Stimulated activated CD8-positive, alpha-beta memory T cell treated with anti-CD3 and anti-CD28 coated beads, Interleukin-15, amount 100 ng/mL, for 1 hour (primary cell): ENCODE measurements at places on chromosomes 6 and 20.
A peak's percentile ranks its signal among the peaks of the same experiment; 100 is the strongest.

- no peak for DNase-seq
Observed at GRCh38 chr6:13916230-13916944, 8.4 kb upstream of the RNF182 start.

GRCh38 chr6:160130729-160131484 lies 9.3 kb downstream of the SLC22A1 start:
- no peak for DNase-seq

DNA sequence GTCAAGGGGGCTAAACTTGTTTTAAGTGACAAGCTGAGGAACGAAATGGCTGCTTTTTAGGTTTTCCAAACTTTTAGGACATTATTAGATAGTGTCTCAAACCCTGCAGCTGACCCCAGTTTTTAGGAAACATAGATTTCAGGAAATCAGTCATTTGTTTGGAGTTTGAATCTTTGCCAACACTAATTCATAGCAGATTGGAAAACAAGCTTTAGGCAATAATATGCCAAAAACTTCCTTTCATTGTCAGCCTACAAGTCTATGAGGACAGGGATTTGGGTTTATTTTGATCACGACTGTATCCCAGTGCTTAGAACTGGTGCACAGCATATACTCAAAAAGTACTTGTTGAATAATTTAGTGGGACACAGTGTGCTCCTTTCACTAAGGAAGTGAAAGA lies 123.2 kb downstream of the TINAG start:
- no peak for DNase-seq

DNA sequence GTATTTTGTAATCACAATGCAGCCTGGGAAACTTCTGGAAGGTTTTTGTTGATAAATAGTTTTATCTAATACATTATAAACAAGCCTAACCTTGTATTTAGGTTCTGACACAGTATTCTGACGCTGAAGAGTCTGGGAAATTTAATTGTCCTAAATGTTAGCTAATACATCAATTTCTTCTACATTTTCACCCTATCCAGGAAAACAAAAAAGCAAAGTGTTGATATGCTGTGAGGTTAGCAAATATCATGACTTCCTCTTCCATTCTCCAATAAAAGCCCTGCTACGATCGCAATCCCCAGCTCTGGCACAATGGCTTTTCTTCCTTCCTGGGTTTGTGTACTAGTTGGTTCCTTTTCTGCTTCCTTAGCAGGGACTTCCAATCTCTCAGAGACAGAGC lies at the start of gene C6orf58:
Gene C6orf58 (plus strand): TSS at position 301 of the 400 bp plus-strand sequence. CDS start 12 bp downstream, at position 313.
- DNase-seq: no peak

DNA sequence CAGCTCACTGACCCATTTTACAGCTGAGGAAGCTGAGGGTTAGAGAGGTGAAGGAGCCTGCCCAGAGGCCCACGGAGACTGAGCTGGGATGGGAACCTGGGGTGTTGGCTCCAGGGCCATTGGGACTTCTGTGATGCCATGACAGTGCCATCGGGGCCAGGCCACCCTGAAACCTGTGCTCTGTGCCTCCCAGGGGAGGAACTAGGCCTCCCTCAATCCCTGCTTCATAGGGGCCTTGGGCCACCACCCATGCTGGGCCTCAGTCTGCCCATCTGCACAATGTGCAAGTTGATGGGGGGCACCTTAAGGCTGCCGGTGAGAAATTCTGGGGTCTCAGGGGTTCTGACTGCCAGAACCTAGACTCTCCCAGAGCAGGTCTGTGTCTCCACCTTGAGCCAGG lies 24.9 kb downstream of the BPIFB4 start:
- DNase-seq: no peak

GRCh38 chr6:2503816-2504494 lies 246.8 kb downstream of the MYLK4 start:
- DNase-seq: no peak

DNA sequence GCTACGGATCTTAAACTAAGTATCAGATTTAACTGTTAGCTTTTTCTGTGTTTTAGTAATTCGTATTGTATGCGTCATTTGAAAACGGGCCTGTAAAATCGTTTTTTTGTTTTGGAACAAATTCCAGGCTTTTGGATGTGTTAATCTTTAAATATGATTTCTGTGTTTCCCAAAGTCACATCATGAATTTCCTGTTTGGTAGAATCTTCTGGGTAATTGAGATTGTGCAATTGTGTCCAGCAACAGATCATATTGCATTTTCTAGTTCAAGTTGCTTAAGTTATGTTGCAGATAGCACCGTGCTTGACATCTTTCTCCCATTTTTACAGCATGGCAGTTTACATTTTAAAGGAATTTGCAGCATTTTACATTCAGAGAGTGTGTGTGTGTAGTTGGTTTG lies 1.9 kb downstream of the MAPK14 start:
- no peak for DNase-seq

- no peak for DNase-seq
Observed at GRCh38 chr20:11924923-11925322, 7.2 kb downstream of the BTBD3 start.

DNA sequence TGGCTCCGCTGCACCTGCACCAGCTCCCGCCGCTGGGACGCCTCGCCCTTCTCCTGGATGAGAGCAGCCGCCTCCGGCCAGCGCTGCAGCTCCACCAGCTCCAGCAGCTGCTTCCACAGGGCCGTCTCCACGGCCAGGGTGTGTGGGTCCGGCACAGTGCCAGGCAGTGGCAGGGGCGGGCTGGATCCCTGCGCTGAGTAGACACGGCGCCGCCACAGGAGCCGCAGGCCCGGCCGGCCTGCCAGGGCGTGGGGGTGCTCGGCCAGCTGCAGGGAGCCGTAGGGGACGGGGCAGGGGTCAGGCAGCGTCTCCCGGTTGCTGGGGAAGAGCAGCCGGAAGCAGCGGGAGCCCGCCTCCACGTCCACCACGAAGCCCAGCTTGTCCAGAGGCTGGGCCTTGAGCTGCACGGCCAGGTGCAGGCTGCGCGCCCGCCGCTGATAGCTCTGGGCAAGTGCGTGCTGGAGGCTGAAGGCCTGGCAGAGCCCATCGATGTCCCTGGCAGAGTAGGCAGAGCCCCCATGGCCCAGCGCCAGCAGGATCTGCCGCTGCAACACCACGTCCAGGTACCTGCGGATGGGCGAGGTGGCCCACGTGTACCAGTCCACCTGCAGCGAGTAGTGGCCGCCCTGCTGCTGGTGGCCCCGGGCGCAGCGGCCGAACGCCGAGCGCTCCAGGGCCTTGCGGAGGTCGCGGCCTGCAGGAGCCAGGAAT lies 9.4 kb downstream of the FNDC11 start:
- no peak for DNase-seq

- no peak for DNase-seq
Observed at GRCh38 chr6:27205375-27206278, 41.9 kb upstream of the PRSS16 start.

DNA sequence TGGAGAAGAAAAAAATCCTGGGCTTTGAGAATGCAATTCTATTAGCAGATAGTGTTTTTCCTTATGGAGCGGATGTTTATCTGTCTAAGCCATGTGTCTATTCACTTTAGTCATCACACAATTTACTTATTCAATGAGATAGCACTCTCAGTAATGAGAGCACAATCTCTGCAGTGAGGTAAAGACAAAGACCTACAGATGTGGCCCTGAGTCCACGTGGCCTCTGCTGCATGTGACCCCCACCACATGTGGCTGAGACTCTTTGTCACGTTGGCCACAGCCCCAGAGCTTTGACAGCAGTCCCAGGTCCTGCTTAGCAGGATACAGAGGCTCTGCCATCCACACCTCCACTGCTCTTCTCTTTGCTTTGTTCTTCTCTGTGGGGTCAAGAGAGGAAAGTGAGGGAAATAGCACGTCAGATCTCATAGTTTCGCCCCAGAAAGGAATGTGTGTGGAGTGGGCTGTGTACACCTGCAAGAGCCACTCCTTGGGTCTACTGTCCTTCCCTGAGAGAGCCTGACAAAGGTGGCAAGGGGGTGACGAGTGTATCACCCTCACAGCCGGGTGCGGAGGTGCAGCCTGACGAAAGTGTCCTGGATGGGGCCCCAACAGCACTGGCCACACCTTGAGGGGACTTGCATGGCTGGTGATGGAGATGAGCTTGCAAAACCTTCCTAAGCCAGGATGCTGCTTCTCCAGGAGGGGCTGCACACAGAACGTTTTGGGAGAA lies 40.7 kb downstream of the ZNF831 start:
- DNase-seq: no peak

- DNase-seq: no peak
Observed at GRCh38 chr20:63042448-63043071, 35.8 kb upstream of the BHLHE23 start.

- no peak for DNase-seq
Observed at GRCh38 chr6:81756690-81757089, 4.2 kb upstream of the TENT5A start.

DNA sequence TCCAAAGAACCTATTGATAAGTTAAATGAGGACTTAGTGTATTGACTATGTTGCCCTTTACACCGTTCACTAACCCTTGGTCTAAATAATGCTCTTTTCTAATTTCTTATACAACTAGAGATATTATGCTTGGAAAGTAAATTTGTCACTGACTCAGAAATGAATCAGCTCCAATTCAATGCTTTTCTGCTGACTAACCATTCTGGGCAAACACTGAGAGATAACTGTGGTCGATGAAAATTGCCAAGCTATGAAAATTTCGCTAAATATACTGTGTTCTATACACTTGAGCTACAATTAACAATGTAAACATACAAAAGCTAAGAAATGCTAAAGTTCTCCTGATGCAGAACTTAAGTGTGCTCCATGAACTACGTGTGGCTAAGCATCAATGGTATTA lies 23.1 kb upstream of the FBXO9 start:
- no peak for DNase-seq

DNA sequence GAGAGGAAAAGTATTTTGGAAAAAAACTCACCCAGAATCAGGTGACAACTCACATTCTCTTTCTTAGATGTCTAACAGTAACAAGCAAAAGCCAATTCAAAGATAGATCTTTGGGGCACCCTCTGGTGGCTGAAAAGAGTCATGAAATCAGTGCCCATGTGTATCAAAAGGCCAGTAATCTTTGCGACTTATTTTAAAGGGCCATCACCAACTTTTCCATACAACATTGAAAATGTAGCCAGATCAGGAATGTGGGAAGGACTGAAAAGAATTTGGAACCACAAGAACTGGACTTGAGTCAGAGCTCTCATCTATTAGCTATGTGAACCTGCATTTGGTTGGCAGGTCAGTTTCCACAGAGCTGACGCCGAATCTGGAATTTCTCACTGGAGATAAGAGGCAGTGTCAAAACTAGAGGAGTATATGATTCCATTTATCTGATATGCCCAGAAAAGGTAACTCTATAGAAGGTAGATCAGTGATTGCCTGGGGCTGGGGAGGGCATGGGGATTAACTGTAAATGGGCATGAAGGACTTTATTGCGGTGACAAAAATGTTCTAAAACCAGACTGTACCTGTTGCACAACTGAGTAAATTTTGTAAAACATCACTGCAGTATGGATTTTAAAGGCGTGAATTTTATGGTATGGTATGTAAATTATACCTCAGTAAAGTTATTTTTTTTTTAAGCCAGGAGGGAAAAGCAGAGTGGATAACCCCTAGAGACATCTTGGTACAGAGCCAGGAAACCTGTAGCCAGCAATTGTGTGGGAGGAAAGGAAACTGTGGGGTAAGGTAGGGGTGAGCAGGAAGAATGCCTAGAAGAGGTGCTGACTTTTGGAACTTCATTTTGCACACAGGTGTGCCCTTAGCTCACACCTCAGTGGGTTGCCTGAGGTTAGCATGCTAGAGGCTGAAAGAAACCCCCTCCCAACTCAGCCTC lies 117.1 kb upstream of the ASF1A start:
- peak; percentile 47 for DNase-seq

GRCh38 chr6:50520326-50521266 lies 192.7 kb upstream of the TFAP2D start:
- no peak for DNase-seq

- DNase-seq: peak; percentile 15
Observed at GRCh38 chr20:62668441-62669027, 26.2 kb downstream of the SLCO4A1 start.

DNA sequence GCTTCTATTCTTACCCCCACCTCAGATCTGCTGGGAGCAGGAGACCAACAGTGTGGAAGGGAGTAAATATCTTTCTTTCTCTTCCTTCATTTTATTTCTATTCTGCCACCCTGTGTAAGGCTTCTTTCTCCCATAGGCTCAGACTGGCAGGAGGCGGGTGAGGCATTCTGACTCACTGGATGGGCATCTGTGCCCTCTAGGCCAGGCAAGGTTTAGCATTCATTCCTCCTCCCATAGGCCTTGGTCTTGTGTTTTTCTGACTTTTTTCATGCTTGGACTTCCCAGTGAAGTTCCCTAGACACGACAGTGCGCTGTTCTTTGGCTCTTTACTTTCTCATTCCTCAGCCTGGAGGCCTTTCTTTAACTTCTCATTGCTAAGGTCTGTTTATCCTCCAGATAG lies 235.2 kb downstream of the SYNE1 start:
- no peak for DNase-seq

DNA sequence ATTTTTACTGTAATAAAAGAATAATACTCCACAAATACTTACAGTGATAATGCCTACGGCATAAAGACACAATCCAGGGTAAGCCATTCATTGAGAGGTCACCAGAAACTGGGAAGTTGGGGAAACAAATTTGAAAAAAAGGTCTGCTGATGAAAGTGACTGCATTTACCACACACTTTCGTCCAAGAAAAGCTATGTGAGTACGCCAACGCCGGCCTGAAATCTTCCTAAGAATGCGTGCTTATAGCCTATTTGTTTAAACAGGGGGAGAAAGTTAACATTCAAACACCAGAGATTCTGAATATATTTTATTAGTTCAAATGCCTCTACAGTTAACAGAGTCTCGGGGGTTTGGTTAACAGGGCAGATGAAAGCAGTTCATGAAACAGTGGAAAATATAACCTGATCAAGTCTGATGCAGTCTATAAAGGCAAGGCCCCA lies 657 bp upstream of the LTV1 start:
- DNase-seq: no peak

DNA sequence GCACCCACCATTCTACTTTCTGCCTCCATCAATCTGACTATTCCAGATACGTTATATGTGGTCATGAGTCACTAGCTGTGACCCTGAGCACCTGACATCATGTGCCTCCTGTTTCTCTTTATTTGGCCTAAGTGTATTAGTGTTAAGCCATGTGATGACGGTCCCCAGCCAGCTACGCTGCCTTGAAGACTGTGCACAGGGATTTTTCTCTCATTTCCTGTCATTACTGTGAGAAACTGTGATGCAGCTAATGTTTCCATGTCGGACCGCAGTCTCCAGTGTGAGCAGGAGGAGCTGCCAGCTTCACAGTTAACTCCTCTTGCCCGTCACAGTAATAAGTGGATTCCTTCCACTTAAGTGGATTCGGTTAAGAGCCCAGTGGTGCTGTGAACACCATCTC lies 9.9 kb upstream of the SPATS1 start:
- no peak for DNase-seq

DNA sequence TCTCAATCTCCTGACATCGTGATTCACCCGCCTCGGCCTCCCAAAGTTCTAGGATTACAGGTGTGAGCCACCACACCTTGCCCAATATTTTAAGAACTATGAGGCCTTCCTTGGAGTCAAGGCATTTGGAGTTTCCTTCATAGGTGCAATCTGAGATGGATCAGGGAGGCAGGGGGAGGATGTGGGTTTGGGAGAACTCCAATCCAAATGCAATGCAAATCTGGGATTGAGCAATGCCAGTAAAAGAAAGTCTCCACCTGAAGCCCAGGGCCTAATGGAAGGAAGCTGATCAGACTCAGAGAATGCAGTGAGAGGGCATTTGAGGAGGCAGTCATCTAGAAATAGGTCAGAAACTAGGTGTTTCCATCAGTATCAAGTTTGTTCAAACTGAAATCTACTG lies 21.2 kb downstream of the RSPH3 start:
- DNase-seq: no peak
